ENCODE measurements at places on chromosomes 11 and 22.

DNA sequence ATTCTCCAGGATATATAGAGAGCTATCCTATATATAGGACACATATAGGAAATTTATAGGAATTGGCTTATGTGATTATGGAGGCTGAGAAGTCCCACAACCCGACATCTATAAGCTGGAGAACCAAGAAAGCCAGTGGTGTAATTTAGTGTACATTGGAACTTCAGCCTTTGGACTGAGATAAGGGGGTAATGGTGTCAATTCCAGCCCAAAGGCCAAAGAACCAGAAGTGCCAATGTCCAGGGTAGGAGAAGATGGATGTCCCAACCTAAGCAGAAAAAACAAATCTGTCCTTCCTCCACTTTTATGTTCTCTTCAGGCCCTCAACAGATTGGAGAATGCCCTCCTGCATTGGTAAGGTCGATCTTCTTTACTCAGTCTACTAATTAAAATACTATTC, 25.5 kb upstream of the SMCO4 start:
- no peak for DNase-seq

GRCh38 chr22:49784630-49784971, 43.1 kb downstream of the BRD1 start:
- no peak for DNase-seq

DNA sequence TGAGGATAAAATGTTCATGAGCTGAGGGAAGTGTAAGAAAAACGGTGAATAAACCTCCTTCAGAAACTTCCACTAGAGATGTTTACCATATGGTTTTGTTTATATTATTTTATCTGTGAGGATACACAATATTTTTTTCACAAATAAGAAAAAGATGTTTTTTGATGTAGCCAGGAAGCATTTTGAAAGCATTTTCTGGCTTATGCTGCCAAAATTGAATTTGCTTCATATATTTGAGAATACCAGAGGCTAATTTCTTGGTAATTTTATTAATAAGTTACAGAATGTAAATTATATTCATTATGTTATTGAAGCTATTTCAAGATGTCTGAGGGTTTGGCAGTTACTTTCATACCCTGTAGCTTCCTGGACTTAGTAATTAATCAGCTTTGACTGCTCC, 686.6 kb downstream of the LUZP2 start:
- no peak for DNase-seq

DNA sequence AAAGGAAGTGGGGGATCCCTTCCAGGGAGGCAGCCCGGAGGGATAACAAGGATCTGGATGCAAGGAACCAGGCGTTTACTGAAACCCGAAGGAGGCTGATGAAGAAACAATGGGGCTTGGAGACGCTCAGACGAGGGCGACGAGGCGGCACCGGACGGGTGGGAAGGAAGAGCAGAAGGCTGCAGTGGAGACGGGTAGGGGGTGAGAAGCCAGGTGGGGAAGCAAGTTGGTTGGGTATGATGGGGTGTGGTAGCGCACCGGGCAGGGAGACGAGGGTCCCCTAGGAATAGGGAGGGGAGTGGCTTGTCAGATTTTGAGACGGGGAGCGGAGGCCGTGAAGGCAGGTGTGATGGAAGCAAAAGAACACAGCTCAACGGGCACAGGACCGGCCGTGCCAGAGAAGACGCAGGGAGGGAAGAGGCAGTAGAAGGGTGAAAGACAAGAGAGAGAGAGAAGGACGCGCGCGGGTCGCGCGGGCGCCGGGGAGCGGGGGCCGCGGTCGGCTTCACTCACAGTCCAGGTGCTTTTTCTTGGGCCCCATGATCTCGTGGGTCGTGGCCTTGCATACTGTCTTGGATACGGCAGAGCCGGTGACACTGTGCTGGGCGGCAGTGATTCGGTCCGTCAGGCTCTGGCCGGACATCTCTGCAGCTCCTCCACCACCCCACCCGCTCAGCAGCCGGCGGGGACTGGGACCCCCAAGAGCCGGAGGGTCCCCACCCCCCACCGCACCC, 579 bp downstream of the PICALM start:
- peak; percentile 38 for DNase-seq

- no peak for DNase-seq
These were observed 56.2 kb downstream of the GALNT18 start for GRCh38 chr11:11565636-11566035.

- no peak for DNase-seq
These were observed 110.8 kb downstream of the ARHGAP8 start for GRCh38 chr22:44862981-44863860.

- no peak for DNase-seq
These were observed 5.4 kb upstream of the RPS6KB2 start for GRCh38 chr11:67422891-67423290.

GRCh38 chr11:102633385-102634026, 8.4 kb upstream of the MMP20 start:
- DNase-seq, result no peak
